Stimulated activated CD4-positive, alpha-beta T cell treated with anti-CD3 and anti-CD28 coated beads, Interleukin-1b, Interleukin-23, amount 100 ng/mL, for 1 hour (primary cell): ENCODE measurements at places on chromosomes 7 and 10.

DNA sequence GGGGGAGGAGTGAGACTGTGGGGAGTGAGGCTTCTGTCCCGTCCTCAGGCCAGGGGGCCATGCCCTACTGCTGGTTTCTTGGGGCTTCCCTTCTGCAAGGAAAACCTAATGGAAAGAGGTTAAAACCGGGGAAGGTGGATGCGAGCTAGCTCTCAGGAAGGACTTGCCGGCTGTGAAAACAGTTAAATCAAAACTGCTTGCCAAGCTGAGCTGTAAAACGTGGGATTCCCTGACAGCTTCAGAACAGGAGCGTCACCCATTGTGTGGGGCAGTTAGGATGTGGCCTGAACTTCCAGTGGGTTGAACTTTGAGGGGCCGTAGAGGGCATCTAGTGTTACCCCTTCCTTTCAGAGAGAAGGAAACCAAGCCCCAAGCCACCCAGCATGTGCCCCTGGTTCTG lies 13.1 kb downstream of the TSPAN15 start:
- DNase-seq = no peak

GRCh38 chr7:139860090-139860775 lies 31.2 kb downstream of the TBXAS1 start:
- no peak for DNase-seq

- DNase-seq = no peak
These were observed 27.6 kb upstream of the GARS1 start for GRCh38 chr7:30567081-30567480.

DNA sequence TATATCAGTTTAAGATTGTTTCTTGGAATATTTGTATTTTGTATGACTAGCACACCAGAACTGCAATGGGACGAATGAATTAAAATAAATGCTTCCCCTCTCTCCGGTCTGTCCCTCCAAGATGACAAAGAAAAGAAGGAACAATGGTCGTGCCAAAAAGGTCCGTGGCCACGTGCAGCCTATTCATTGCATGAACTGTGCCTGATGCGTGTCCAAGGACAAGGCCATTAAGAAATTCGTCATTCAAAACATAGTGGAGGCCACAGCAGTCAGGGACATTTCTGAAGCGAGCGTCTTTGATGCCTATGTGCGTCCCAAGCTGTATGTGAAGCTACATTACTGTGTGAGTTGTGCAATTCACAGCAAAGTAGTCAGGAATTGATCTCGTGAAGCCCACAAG lies 17.2 kb upstream of the PAPSS2 start:
- DNase-seq = no peak

DNA sequence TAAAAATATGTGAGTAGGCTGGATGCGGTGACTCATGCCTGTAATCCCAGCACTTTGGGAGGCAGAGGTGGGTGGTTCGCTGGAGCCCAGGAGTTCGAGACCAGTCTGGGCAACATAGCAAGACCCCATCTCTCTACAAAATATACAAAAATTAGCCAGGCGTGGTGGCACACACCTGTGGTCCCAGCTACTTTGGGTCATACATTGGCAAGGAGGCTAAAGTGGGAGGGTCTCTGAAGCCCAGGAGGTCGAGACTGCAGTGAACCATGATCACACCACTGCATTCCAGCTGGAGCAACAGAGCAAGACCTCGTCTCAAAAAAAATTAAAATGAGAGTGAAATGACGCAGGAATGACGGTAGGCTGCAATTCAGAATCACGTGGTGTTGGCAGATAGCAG lies 64.7 kb upstream of the SH2B2 start:
- DNase-seq = no peak

- DNase-seq = no peak
These were observed 535.6 kb upstream of the GHITM start for GRCh38 chr10:83603708-83604107.

- DNase-seq = no peak
These were observed 272.3 kb downstream of the TRIL start for GRCh38 chr7:28685644-28686417.

GRCh38 chr10:30092151-30092790 lies 32.9 kb upstream of the JCAD start:
- DNase-seq = no peak

DNA sequence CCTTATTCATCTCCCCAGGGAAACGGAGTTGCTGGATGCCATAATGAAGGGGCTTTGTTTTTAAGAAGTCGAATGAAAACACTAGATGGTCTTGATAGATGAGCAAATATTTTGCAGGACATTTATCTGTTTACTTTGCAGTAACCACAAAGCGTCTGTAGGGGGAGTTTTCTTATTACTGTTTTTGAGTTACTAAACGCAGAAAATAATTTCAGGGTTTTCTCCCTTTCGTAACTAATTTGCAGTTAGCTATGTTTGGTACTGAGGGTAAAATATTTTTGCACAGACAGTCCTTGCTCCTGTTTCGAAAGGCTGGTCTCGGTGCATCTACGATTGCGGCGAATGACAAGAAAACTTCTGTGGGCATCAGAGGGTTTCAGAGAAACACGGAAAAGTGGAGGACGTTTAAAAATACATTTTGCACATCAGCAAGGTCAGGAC lies 505.6 kb upstream of the MKI67 start:
- no peak for DNase-seq

DNA sequence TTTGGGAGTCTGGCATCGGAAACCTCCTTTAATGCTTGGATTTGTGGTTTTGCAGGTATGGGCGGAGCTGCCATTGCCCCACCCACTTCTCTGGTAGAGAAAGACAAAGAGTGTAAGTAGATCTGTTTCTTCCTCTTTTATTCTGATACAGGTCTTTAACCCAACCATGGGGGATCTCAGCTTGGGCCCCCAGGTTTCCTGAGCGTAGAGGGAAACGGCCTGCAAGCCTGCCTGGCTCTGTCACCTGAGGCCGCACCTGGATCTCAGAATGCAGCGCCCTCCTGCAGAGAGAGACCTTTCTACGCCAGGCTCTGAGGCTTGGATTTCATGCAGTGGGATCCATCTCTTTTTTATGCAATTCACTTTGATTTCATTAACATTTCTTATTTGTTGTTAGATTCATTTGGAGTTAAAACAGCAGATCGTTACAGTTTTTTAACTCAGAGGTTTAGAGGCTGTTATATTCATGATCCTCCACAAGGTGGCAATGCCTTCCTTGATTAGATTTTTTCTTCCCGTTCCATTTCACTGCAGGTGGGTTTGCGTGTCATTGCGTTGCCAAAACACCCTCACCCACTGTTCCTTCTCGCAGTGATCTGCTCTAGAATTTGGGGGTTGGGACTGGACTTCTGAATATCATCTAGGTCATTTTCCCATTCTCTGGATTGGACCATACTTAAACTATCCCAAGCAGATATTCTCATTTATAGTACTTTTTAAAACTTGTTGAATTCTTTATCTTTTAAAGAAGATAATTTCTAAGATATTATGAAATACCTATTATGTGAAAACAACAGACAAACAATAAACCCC lies 20.0 kb downstream of the RBM17 start:
- no peak for DNase-seq

- no peak for DNase-seq
These were observed 111.1 kb downstream of the EBF3 start for GRCh38 chr10:129852829-129853561.

GRCh38 chr7:100171087-100171681 lies 2.8 kb upstream of the GAL3ST4 start:
- DNase-seq = no peak

- DNase-seq = no peak
These were observed 32.8 kb downstream of the TMEM130 start for GRCh38 chr7:98836811-98837629.

DNA sequence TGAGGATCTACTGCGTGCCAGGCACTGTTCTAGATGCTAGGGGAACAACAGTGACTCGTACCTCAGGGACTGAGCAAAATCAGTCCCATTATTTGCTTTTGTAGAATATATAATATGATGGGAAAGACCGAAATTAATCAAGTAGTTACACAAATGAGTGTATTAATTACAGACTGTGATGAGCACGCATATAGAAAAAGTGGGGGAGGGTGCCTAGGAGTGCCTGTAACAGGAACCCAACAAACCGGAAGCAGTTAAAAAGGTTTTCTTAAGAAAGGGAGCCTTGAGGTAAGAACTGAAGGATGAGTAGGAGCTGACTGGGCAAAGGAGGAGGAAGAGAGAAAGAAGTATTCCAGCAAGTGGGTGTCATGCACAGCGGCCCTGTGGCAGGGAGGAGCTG lies 28.2 kb upstream of the IL6 start:
- no peak for DNase-seq

GRCh38 chr7:12647364-12648219 lies 39.8 kb upstream of the ARL4A start:
- no peak for DNase-seq

GRCh38 chr10:60208676-60209269 lies 180.9 kb downstream of the ANK3 start:
- DNase-seq = no peak

- DNase-seq = no peak
These were observed 310.4 kb upstream of the PHF14 start for GRCh38 chr7:10662982-10663884.

GRCh38 chr7:73717991-73718405 lies 1.5 kb downstream of the STX1A start:
- DNase-seq = peak; percentile 47

DNA sequence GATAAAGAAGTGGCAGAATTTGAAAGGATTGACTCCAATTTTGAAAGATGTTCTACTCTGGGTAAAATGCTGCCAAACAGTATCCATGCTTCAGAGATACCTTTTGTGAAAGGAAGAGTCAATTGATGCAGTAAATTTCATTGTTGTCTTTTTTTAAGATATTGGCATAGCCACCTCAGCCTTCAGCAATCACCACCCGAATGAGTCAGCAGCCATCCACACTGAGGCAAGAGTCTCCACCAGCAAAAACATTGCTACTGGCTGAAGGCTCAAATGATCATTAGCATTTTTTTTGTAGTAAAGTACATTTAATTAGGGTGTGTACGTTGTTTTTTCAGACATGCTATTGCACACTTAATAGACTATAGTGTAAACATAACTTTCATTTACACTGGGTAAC lies 31.7 kb upstream of the CYP26C1 start:
- DNase-seq = no peak

DNA sequence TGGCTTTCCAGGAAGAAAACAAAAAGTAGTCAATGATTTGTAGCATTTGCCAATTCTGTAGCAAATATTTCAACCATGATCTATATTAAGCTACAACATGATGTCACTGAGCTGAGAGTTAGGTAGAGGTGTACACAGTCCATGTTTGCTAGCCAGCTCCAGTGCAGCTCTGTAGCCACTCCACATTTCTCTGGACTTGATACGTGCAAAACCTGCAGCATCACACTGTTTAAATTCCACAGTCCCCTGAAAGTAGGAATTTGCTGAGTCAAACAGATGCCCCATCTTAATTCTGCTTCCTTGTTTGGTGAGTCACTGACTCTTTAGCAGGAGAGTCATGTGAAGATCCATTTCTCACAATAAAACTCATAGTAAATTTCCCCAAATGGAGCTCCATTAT lies 89.8 kb upstream of the LRRTM3 start:
- no peak for DNase-seq

- no peak for DNase-seq
These were observed 12.2 kb upstream of the PPIF start for GRCh38 chr10:79335094-79335469.

- no peak for DNase-seq
These were observed 58.3 kb downstream of the MICALL2 start for GRCh38 chr7:1401011-1401410.

GRCh38 chr7:46687203-46687602 lies 766.1 kb upstream of the IGFBP3 start:
- DNase-seq = no peak

DNA sequence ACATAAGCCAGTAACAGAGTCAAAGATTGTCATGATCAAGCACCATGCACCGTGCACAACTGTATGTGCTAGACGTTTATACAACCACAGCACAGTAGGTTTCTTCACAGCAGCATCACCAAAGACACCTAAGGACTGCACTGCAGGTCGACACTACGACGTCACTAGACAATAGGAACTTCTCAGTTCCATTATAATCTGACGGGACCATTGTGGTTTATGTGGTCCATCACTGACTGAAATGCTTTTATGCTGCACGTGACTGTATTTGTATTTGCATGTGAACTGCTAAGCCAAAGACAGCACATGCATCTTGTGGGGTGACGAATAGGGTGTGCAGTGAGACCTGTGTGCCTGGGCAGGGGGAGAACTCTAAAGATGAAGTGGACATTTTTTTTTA lies 164.9 kb downstream of the PARD3 start:
- no peak for DNase-seq

DNA sequence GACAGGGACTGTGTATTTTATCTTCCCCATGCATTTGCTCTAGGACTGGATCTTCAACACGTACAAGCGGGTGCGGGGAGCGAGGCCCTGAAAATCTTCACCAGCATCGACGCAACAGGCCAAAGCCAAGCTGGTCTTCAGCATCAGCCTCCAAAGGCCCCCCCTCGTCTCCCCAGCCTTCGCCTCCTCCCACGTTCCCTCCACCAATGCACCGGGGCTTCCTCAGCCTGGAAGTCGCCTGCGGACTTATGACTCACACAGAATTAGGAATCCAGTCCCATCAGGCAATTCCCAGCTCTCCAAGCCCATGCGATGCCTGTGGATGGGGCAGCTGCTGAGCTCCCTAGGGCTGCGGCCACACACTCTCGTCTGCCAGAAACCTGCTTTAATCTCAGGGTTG lies 36.3 kb upstream of the RNF32 start:
- DNase-seq = no peak

DNA sequence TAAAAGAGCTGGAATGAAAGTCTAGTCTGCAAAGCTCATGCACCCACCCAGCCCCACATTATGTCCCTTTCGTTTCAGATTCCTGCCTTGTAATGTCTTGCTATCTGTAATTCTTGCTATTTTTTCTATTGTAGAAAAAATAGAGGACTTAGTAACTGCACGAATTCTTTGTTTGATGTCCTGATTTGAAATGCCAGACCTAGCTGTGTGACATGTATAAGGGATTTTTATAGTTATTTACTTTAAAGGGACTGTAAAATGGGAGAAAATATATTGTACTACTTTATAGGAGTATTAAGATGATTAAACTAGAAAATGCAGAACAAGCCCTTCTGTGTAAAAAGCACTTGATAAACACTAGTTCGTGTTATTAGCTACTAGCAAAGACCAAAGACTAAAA lies 32.4 kb downstream of the TARP start:
- no peak for DNase-seq

GRCh38 chr10:48306870-48307710 lies 613 bp downstream of the MAPK8 start:
- peak; percentile 26 for DNase-seq

GRCh38 chr7:48424731-48425130 lies 253.5 kb downstream of the ABCA13 start:
- DNase-seq = no peak
